ENCODE measurements at places on chromosomes 16 and 17.

GRCh38 chr17:1607971-1608320 is 20.7 kb downstream of the SLC43A2 start:
- DNase-seq: no peak

- DNase-seq: no peak
Measured at GRCh38 chr17:47697906-47698711, 4.1 kb downstream of the TBKBP1 start.

GRCh38 chr17:79169366-79169765 is 94.7 kb downstream of the ENGASE start:
- DNase-seq: no peak

GRCh38 chr16:84286578-84287240 is 8.0 kb upstream of the WFDC1 start:
- no peak for DNase-seq

- peak; percentile 10 for DNase-seq
Measured at GRCh38 chr16:84144209-84144858, 643 bp downstream of the HSDL1 start.

GRCh38 chr16:56610609-56611111 is 2.3 kb downstream of the MT2A start:
- no peak for DNase-seq

DNA sequence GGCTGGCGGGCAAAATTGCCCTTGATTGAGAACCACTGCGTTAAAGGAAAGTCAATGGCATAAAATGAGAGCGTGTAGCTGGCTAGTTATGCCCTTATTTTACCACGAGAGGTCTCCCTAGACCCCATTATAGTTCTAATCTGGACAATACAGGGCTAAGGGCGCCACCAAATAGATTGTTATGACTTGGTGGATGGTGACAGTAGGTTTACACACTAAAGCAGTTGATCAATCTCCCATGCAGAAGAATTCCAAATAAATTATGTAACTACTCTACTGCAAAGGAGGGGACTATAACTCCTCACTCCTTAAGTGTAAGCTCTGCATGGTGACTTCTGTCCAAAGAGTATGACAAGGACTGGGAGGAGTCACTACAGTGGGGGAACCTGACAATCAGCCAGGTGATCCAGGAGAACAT is 20.4 kb upstream of the YPEL2 start:
- DNase-seq: peak; percentile 58

DNA sequence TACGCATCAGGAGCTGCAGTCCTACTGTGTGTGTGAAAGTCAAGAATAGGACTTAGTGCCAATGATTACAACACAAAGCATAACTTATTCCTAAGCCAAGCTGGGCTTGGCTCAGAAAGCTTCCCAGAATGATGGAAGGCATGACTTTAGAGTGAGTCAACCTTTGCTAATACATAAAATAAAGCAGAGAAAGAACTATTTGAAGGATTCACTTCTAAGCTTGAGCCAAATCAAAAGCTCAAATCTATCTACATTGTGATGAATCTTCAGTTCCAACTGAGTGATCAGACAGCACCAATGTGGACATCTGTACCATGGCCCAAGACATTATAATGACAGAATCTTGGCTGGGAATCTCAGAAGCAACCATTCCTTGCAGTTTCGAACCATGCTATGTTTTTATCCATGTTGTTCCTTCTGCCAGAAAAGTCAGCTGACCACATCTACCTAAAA is 41.4 kb downstream of the SMG6 start:
- DNase-seq: peak; percentile 70

DNA sequence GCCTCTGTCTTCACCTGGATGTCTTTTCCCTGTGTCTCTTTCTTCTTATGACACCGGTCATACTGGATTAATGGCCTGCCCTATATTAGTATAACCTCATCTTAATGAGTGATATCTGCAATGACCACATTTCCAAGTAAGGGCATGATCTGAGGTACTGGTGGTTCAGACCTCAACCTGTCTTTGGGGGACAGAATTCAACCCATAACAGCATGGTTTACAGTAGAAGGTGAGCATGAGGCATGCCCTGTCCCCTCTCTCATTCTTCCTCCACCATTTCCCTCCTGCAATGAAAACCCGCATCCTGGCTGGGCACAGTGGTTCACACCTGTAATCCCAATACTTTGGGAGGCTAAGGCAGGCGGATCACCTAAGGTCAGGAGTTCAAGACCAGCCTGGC is 2.8 kb upstream of the RAB37 start:
- DNase-seq: no peak

- DNase-seq: no peak
Measured at GRCh38 chr17:74953134-74953687, 17.5 kb downstream of the OTOP3 start.

DNA sequence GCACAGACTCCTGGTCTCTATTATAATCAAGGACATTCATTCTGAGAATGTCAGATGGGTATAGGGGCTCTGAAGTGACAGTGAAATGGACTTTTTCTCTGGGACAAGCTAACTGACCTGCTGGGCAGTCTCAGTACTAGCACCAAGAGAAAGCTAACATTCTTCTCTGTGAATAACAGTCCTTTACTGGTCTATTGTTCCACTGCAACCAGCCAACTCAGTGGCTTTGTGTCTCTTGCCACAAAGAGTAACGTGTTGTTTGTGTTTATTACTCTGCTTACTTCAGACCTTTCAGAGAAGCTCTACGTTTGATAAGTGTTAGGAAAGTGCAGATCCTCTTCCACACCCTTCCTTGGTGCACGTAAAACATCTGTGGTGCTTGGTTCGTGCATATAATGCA is 61.5 kb upstream of the BCAR1 start:
- DNase-seq: no peak

- no peak for DNase-seq
Measured at GRCh38 chr17:35870906-35871819, 2.5 kb upstream of the HEATR9 start.

DNA sequence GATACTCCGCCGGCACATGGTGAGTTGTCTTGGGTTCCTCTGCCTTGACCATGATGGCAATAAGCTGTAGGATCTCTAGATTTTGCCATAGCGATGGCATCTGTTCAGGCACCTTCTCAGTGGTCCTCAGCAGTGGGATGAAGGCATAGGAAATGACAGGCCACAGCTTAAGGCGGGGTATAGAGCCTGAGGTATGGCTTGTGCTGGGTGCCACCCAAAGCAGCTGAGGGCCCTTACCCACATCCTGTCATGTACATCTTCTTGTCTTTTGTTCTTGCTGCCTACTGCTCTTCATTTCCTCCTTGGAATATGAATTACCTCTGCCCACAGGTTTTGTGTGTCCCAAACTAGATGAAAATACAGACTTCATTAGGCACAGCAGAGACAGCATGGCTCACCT is 29.5 kb downstream of the KAT7 start:
- no peak for DNase-seq

GRCh38 chr17:31753011-31753410 is 106.0 kb downstream of the COPRS start:
- DNase-seq: no peak

- no peak for DNase-seq
Measured at GRCh38 chr16:54128629-54129234, 157.9 kb downstream of the IRX3 start.

Measured in HT1080 (cell line).